ENCODE measurements at places on chromosomes 7 and 10. TPM values are rescaled to one million over a fixed set of nuclear protein-coding genes. Genes with fewer than 3 reads are reported as not detected.

GRCh38 chr10:110765513-110766319 is 106.0 kb upstream of the PDCD4 start:
- DNase-seq: peak; percentile 38

DNA sequence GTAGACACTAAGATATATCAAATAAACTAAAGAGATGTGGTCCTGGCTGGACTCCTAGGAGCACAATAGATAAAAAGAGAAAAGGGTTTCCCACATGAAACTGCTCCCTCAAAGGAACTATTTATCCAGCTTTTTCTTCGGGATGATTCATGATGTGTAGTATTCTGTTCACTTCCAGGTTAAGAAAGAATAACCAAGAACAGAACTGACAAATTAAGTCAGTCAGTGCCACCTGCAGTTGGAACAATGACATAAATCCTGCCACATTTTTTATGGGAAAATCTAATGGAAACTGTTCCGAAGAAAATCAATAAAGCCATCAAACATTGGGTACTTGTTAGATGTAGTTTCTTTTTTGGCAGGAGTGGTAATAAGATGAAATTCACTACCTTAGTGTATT is 87.1 kb downstream of the POLR1F start:
- peak; percentile 0 for DNase-seq

GRCh38 chr7:37007691-37008090 is 283.4 kb upstream of the AOAH start:
- no peak for DNase-seq

DNA sequence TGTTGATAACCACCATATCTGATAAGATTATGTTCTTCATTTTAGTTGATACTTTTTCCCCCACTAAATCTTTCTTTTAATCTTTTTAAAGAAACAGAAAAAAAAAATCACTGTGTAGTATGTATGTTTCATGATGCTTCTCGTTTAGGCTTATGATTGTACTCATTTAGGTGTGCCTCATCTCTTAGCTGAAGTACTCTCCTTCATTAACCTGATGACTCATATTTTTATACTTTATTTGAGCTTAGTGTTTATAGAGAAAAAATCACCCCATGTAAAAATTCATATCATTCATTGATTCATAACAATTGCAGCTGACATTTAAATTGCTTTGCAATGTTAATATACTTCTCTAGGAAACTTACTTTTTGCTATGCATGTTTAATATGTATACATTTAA is 158.9 kb downstream of the MLLT10 start:
- no peak for DNase-seq

DNA sequence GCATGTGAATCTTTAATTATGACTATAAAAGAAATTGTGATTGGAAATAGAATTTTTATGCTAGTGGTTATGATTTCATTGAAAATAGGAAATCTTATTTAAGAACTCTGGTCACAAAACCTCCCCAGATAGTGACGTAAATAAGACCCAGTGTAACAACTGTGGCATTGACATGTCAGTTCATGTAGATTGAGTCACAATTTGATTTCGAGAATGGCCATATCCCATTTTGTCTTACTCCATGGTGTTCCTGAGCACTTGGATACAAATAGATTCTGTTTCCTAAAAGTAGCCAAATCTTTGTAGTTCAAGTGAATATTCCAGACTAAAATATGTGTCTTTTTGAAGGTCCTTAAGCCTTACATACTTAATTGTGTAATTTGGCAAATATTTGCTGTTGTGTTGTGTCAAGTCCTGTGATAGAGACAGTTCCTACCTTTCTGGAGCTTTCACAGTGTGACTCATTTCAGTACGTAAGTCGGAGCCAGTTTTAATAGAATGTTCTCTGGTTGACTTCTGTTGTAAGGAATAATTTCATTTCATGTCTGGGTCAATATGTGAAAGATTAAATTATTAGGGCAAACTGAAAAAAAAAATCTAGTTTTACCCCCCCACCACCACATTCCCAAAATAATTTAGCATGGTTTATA is 37.1 kb upstream of the TOMM7 start:
- no peak for DNase-seq

GRCh38 chr10:5457741-5458140 is 41.6 kb downstream of the CALML5 start:
- DNase-seq: no peak

GRCh38 chr10:27547047-27547446 is 42.9 kb downstream of the RAB18 start:
- DNase-seq: no peak

- peak; percentile 24 for DNase-seq
Observed at GRCh38 chr10:60883187-60883586, 60.8 kb downstream of the RHOBTB1 start.

DNA sequence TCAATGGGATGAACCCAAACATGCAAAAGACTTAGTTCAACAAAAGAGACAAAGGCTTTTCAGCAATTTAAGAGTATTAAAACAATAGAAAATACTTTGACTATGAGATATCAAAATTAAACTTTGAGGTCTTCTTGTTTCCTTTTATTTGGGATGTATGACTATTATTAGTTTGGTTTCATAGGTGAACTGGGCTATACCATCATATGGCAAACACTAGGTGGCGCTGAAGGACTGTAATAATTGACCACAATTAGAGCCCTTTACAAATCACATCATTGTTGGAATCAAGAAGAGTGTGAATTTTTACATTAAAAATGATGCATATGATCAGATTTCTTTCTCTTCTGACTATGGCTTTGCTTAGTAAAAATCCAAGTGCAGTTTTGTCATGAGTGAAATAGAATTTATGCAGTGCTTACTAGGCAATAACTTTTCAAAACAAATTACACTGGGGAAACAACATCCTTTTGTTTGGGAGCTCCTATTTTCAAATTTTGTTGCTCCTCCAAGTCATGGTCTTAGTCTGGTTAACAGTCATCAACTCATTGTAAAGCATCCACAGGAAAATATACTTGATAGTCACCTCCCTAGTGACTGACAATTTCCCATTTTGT is 14.7 kb upstream of the NXPH1 start:
- peak; percentile 40 for DNase-seq

DNA sequence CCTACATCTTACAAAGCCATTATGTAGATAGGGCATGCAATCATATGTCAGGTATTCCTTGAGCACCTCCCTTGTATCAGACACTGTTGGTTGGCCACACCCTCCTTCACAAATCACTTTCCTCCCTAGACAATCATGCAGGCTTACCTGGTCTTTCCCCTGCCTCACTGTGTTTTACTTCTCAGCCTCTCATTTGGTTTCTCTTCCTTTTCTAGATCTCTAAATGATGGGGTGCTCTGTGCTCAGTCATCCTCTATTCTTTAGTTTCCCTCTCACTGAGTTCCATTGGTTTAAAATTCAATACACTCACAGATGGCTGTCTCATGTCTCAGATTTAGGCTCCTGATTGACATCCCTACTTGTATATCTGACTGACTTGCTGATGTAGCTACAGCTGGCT is 31.4 kb downstream of the ANK3 start:
- DNase-seq: no peak

GRCh38 chr7:107622894-107623293 is 37.7 kb upstream of the SLC26A4 start:
- DNase-seq: no peak

- DNase-seq: peak; percentile 4
Observed at GRCh38 chr10:73131301-73131700, 21.0 kb downstream of the NUDT13 start.

- DNase-seq: peak; percentile 11
Observed at GRCh38 chr7:131105294-131105798, 222.3 kb upstream of the MKLN1 start.

- no peak for DNase-seq
Observed at GRCh38 chr10:93968540-93968945, 25.2 kb upstream of the PLCE1 start.

DNA sequence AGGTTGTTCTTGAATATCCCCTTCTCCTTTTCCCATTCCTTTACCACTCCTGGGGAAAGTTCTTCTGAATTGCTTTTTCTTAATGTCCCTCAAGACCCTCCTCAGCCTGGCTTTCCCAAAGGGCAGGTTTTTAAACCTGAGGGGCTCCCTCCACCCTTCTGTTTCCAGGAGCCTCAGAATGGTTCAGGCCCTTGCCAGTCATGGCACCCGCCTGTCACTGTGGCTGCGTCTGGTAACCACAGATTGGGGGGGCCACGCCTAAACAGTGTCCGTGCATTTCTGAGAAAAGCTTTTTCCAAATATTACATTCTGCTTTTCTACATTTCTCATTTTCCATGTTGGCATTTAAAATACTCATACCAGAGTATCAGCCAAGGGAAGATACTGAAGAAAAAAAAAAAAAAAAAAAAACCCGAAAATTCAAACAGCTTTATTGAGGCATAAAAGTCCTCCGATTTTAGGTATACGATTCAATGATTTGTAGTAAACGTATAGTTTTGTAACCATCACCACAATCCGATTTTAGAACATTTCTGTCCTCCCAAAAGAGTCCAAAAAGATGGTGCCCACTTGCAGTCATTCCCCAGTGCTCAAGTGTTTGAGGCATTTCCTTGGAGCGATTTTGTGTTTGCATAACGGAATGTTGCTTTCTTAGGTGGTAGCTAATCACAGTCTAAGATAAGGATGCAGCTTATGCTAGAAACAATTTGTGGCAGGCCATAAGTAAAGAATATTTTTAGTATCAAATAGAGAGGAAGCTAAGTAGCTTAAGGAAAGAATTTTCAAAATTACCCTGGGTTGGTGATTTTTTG is 22.1 kb downstream of the HKDC1 start:
- no peak for DNase-seq

Gene FGL2
- total RNA-seq: 1.3 TPM

Gene PNLIPRP2
- not detected for total RNA-seq

Measured in IMR-90 (cell line).